Stimulated activated CD8-positive, alpha-beta memory T cell treated with anti-CD3 and anti-CD28 coated beads, Interleukin-15, amount 100 ng/mL, for 4 hours (primary cell): ENCODE measurements at places on chromosomes 2 and 18.

GRCh38 chr18:32877371-32877770 lies 104.5 kb upstream of the KLHL14 start:
- no peak for DNase-seq

- DNase-seq: no peak
Measured at GRCh38 chr2:10254373-10255188, 48.1 kb upstream of the HPCAL1 start.

GRCh38 chr18:60113396-60113795 lies 213.6 kb downstream of the PMAIP1 start:
- no peak for DNase-seq

DNA sequence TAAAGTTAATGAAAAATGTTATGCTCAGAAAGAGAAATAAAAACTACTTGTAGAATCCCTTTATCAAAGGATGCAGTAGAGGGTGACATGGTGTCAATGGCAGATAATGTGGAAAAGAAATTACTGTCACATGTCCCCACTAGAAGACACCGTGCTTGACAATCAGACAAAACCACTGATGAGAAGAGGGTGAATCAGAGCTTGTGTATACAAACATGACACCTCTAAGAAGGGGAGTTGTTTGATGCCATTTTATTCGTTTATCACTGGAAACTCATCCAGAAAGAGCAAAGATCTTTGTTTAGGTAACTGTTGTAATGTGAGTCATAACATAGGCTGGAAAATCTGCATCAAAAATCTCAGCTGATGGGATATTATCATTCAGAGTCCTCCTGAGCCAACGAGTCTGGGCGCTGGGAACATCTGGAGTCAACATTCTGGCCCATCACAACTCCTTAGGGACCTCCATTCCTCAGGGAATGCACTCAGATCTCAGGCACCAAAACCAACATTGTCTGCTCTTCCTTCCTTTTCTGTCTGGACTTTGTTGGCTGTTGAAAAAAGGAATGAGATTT lies 49.5 kb upstream of the RAB12 start:
- DNase-seq: no peak

DNA sequence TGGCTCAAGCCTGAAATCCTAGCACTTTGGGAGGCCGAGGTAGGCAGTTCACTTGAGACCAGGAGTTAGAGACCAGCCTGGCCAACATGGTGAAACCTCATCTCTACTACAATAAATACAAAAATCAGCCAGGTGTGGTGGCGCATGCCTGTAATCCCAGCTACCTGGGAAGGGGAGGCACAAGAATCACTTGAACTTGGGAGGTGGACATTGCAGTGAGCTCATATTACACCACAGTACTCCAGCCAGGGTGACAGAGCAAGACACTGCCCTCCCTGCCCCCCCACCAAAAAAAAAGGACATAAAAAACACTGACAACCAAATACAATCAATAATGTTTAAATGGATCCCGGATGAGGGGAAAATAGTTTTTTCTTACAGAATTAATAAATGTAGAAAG lies 7.8 kb downstream of the TIA1 start:
- DNase-seq: no peak

DNA sequence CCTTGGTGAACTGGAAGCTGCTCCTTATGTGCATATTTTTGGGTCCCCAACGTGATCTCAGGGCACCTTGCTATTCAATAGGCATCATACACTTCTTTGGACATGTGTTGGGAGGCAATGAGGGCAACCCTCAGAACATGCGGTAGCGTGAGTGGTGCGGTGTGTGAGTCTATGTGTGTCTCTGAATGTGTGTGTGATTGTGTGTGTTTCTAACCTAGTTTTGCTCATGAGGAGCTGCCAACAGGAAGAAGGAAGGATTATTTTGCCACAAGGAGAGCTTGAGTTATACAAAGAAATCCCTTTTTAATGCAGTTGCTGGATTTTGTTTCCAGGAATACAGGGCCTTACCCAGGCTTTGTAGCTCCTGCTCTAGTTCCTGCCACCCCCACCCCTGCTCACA lies 75.8 kb upstream of the ITGA6 start:
- no peak for DNase-seq

DNA sequence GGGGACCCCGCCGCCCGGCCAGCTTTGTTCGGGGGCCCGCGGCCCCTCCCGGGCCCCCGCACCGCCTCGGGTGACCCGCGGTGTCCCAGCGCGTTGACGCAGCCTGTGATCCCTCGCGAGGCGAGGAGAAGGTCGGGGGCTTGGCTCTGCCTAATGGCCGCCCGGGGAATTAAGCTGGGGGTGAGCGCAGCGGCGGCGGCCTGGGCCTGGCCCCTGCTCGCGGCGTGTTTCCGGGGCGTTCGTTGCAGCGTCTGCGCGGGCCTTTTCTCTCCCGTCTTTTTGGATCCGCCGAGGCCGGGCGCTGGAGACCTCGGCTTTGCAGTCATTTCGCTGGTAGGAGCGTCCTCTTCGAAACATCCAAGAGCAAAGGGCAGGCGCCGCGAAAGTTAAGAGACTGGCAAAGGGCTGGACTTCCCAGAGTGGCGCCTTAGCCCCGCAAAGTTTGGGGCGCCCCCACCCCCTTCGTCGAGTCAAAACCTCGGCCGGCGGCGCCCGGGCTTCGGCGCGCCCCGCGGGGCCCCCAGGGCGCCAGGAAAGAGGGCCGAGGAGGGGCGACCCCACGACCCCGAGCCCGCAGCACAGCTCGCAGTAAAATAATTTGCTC lies 1.3 kb downstream of the SALL3 start:
- no peak for DNase-seq

DNA sequence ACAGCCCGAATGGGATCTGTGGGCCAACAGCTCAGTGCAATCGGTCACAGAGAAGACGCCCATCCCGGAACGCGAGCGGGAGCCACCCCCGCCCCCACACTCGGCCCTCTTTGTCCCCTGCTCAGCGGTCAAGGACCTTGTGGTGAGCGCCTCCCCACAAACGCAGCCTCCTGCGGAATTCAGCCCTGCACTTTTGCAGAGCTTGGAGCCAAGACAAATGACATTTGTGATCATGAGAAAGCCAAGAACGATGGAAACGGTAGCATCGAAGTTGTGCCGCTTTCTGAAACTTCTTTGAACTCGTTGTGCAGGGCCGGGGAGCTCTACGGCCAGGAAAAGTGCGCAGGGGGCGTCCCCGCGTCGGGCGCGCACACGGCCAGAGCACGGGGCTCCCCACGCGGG lies 6.7 kb upstream of the SALL3 start:
- no peak for DNase-seq

DNA sequence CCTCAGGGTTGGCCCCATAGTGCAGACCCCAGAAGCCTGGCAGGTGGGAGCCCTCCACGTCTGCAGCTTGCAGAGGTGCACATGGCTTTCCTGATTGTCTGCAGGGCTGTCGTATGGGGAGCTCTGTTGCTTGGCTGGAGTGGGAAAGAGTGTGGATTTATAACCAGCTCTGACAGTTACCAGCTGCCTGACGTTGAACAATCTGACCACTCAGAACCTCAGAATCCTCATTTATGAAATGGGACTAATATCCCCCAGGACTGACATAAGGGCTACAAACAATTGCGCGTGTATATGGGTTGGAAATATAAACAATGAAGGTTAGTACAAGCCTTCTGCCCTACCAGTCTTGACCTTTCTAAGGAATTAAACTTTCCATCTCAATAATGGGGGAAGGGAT lies 13.9 kb upstream of the PXDN start:
- no peak for DNase-seq

DNA sequence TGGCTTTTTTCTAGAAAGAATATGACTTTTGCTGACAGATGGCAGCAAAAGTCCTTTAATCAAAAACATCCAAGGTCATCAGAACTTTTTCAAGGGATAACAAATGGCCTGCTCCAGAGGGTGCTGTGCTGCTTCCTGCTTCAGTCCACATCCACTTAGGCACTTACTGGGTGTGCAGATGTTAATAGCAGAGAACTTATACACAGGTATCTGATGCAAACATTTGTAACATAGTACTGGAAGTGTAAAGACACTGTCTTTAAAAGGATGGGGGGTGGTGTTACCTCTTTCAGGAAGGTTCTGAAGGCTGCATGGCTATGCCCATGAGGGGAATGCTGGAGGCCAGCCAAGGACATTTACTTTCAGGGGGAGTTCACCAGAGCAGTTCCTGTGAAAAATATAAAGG lies 5.5 kb downstream of the HOXD8 start:
- no peak for DNase-seq

GRCh38 chr2:53051157-53051556 lies 716.4 kb upstream of the CHAC2 start:
- no peak for DNase-seq

DNA sequence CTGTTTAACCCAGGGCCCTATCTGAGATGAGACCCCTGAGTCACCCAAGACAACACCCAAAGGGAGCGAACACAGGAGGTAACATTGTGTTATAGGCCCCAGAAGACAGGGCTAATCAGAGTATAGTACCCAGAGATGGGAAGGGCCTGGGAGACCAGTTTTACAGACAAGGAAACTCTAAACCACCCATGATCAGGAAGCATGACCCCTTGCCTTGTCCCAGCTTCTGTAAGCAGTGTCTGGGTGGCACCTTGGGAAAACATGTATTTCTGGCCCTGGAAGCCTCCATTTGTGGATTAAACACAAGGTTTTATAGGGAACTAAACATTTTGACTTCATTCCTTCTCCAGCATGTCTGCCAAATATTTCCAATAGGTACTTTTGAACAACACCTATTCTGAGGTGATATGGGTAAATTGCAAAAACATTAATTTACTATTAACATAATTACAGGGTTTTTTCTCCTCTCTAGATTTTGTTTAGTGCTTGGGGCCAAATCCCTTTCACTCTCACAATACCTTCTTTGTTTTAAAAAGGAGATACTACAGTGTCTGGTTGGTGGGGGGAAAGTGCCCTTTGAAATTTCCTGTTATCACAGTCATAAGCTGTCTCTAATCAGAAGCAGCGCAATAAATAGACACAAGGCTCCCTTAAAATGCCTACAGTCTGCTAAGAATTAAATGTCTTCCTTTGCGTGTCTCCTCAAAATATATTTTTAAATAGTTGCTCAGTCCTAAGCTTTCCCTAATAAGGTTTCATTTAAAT lies 341.1 kb downstream of the BCL11A start:
- DNase-seq: no peak

DNA sequence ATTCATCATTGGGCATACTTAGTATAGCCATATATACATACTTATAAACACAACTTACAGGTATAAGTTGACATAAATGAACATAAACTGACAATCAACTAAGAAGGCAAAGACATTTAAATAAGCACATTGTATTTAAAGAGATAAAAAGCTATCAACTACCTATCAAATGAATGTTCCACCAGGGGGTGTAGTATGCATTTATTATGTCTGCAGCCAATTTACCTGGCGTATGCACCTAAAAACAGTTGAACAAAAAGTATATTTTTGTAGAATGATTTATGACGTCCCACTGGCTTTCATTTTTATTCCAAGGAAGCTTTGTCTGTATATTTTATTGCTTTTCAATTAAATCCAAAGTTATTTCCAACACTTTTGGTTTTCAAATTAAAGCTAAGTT lies 323.5 kb downstream of the AFF3 start:
- no peak for DNase-seq

DNA sequence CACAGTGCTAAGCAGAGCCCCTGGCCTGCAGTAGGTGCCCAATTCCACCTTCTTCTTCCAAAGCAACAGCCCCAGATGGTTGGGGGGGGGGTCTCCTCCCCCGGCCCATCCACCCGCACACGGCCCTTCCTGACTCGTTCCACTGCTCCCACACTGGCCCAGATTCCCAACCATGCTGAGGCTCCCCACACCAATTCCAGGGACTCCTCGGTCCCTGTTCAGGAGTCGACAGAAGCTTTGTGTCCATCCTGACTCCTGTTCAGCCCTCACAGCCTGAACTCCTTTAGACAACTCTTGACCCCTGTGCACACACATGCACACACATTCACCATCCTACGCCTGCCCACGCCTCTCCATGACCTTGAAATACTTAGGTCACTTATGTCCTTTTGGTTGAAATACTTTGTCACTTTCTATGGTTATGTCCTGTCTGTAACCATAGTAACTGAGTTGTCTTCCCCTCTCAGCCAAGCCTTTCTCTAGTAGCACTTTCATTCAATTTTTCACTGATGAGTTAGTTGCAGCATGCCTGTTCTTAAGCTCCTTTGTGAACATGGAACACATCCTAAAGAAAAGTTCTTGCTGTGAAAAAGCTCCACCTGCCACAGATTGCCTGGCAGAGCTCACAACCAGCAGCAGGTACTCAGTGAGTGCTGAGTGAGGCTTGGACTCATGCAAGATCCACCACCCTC lies 225.8 kb downstream of the SEPTIN10 start:
- no peak for DNase-seq

DNA sequence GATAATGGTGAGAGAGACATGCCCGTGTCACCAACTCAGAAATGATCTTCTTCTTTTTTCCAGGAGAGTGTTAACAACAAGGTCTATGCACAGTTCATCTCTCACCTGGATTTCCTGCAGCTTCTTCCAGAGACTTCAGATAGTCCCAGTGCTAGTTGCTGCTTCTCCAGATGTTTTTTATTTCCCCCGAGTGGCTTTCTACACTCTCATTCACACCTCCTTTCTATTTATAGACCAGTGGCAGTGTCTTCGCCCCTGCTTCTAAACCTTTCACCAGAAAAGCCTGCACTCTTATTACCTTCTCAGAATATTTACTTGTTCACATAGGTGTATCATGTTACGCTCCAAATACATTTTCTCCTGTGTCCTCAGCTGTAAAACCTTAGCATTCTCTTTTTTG lies 558.8 kb upstream of the CHAC2 start:
- no peak for DNase-seq

DNA sequence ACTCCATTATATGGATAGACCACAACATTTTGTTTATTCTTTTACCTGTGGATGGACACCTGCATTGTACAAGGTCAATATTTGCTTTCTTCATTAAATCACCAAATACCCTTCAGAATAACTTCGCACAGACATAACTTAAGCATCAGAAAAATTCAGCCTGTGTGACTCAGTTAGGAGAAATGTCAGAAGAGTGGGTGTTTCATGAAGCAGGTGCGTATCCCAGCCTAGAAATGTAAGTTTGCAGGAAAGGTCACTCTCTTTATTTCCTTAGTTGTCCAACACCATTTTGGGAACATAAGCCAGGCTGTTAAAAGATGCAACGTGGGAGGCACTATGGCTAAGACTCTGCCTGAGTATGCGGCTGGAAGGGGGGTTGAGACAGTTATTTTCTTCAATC lies 48.6 kb upstream of the FHL2 start:
- no peak for DNase-seq

DNA sequence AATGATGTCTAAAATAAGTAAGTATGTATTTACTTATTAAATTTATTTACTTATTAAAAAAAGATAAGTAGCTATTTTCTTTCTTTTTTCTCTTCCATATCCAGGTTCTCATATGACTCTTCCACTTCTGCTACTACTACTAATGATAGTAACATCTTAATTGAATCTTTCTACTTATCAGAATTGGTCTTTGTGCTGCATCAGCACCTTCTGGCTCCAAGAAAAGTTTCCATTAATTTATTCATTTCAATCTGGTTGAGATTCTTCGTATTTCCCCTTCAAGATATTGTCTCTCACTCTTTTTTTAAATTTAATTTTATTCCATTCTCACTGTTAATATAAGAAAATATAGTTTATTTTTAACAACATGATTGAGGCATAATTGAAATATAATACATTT lies 1675.4 kb downstream of the DPP10 start:
- DNase-seq: no peak

GRCh38 chr2:204796581-204796980 lies 251.3 kb downstream of the PARD3B start:
- no peak for DNase-seq
